Activated CD4-positive, alpha-beta memory T cell treated with anti-CD3 and anti-CD28 coated beads for 36 hours (primary cell): ENCODE measurements at places on chromosomes 3 and 15. TPM values are rescaled to one million over a fixed set of nuclear protein-coding genes. Genes with fewer than 3 reads are reported as not detected.

- H3K4me3 ChIP-seq = no peak overlapping the region
- H3K27me3 ChIP-seq = peaks cover 5% of the 10 kb centered on the region
- peaks cover 35% of the 10 kb centered on the region for H3K4me1 ChIP-seq
Observed at GRCh38 chr3:153138276-153139210, 23.5 kb upstream of the RAP2B start.

The CELSR3 gene
- total RNA-seq = 6.9 TPM

- DNase-seq = no peak
- no peak overlapping the region for H3K4me3 ChIP-seq
- H3K27ac ChIP-seq = no peak overlapping the region
- peaks cover 8% of the 10 kb centered on the region for H3K27me3 ChIP-seq
- peaks cover 2% of the 10 kb centered on the region for H3K4me1 ChIP-seq
- H3K36me3 ChIP-seq = no peaks in the 10 kb centered on the region
Observed at GRCh38 chr3:53579636-53580035, 85.2 kb downstream of the CACNA1D start.

The TLR9 gene
- total RNA-seq = 0.90 TPM

The SAMD7 gene
- not detected for total RNA-seq

- DNase-seq = peak; percentile 38
- H3K4me3 ChIP-seq = peak overlapping the region; percentile 84
- H3K27ac ChIP-seq = peak overlapping the region; percentile 79
- H3K27me3 ChIP-seq = no peaks in the 10 kb centered on the region
- H3K36me3 ChIP-seq = peaks cover 1% of the 10 kb centered on the region
Observed at GRCh38 chr3:196868297-196868661, 559 bp downstream of the SENP5 start.
